Mammary microvascular endothelial cell (primary cell): ENCODE measurements at places on chromosomes 1 and 21. TPM values are rescaled to one million over a fixed set of nuclear protein-coding genes. Genes with fewer than 3 reads are reported as not detected.

Gene MAP10
- total RNA-seq: 1.9 TPM in 2 replicates

Gene CA6
- not detected in 2 replicates for total RNA-seq

Gene CHI3L2
- not detected in 2 replicates for total RNA-seq

Gene CAMSAP2
- total RNA-seq: 14.1 and 15.3 TPM in 2 replicates

Gene PGLYRP4
- total RNA-seq: not detected in 2 replicates

Gene MRPS6
- total RNA-seq: 11.3 and 15.2 TPM in 2 replicates

Gene OTUD3
- total RNA-seq: 1.8 and 2.1 TPM in 2 replicates

Gene DNM3
- 1.0 and 1.7 TPM in 2 replicates for total RNA-seq

Gene AKNAD1
- not detected in 2 replicates for total RNA-seq

Gene FBXO2
- total RNA-seq: 0.74 TPM in 1 of 2 replicates, not detected in the other

Gene TFF2
- total RNA-seq: not detected in 2 replicates

Gene CYP4A22
- not detected in 2 replicates for total RNA-seq

Gene IL19
- total RNA-seq: not detected in 2 replicates

Gene BLZF1
- 20.1 and 25.3 TPM in 2 replicates for total RNA-seq

Gene ESPN
- 0.67 and 1.1 TPM in 2 replicates for total RNA-seq

Gene AIM2
- total RNA-seq: not detected in 2 replicates

Gene CFAP141
- total RNA-seq: not detected in 2 replicates

Gene SPRR2D
- not detected in 2 replicates for total RNA-seq

Gene NGF
- total RNA-seq: not detected in 2 replicates

Gene TRAF3IP3
- not detected in 2 replicates for total RNA-seq

Gene KANK4
- total RNA-seq: not detected in 2 replicates

Gene CRP
- total RNA-seq: not detected in 2 replicates

Gene PIAS3
- 19.3 and 21.2 TPM in 2 replicates for total RNA-seq

Gene LAX1
- total RNA-seq: 0.15 and 0.27 TPM in 2 replicates

Gene SLC35F3
- total RNA-seq: not detected in 2 replicates

Gene CYP4B1
- not detected in 2 replicates for total RNA-seq

Gene DISP3
- 0.05 TPM in 1 of 2 replicates, not detected in the other for total RNA-seq

Gene CELA3B
- not detected in 2 replicates for total RNA-seq

Gene FAM229A
- total RNA-seq: 0.13 and 0.79 TPM in 2 replicates

Gene PTCH2
- 0.13 and 0.20 TPM in 2 replicates for total RNA-seq

Gene SLC9C2
- not detected in 2 replicates for total RNA-seq

Gene NAXE
- total RNA-seq: 70.9 and 72.1 TPM in 2 replicates

Gene OR2M7
- total RNA-seq: not detected in 2 replicates

Gene GFI1
- total RNA-seq: 0.07 TPM in 1 of 2 replicates, not detected in the other

Gene ERG
- total RNA-seq: 62.9 and 65.4 TPM in 2 replicates

Gene VCAM1
- total RNA-seq: 2.3 and 3.0 TPM in 2 replicates

Gene RRP15
- 5.7 and 6.6 TPM in 2 replicates for total RNA-seq

Gene INSRR
- not detected in 2 replicates for total RNA-seq

Gene SAMSN1
- 0.33 and 0.59 TPM in 2 replicates for total RNA-seq

Gene CTSS
- total RNA-seq: 72.3 and 80.2 TPM in 2 replicates

Gene SLC45A3
- total RNA-seq: 13.7 and 14.1 TPM in 2 replicates

Gene UBL4B
- total RNA-seq: not detected in 2 replicates

Gene MTARC1
- total RNA-seq: 3.1 and 3.5 TPM in 2 replicates

Gene OR2L2
- total RNA-seq: not detected in 2 replicates

Gene ERO1B
- 2.8 and 3.4 TPM in 2 replicates for total RNA-seq

Gene ALDH4A1
- 32.4 and 32.7 TPM in 2 replicates for total RNA-seq

Gene S100A5
- total RNA-seq: not detected in 2 replicates

Gene GSTM4
- total RNA-seq: 1.7 and 6.2 TPM in 2 replicates
